ENCODE measurements at places on chromosomes 2 and 18.
A peak's percentile ranks its signal among the peaks of the same experiment; 100 is the strongest.

DNA sequence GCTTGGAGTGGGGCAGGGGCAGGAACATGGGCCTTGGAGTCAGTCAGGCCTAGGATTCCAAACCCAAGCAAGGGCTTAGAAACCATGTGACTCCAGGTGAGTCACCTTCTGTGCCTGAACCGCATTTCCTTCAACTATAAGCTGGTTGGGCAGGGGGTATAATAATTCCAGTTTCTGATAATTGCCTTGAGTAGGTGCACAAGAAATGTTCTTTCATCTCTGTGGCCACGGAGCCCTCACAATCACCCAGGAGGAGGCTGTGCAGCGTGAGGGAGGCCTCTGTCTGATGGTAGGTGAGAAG lies 112.1 kb upstream of the HAAO start:
- no peak for DNase-seq

- DNase-seq, result no peak
Observed at GRCh38 chr2:212540341-212540740, 1.7 kb upstream of the ERBB4 start.

DNA sequence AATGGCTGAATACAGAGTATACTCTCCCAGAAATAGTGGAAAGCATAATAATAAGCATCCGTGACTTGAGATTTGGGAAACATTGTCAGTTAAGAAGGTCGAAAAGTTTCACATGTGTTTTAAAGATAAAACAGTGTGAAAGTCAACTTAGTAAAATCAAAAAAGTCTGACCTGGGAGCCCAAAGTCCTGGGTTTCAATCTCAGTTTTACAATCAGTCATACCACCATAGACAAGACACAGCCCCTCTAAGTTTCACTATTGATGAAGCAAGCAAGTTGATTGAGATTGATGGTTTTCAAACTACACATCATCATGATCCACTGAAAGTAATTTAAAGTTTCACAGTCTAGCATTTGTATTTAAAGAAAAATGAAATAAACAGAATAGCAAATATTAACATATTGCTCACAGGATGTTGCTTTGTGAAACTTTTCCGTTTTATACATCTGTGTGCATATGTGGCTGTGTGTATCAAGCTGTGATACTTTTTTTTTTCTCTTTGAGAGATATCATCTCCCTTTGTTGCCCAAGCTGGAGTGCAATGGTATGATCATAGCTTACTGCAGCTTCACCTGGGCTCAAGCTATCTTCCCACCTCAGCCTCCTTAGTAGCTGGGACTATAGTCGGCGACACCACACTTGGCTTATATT lies 71.1 kb downstream of the PIK3C3 start:
- no peak for DNase-seq

- peak; percentile 59 for DNase-seq
Observed at GRCh38 chr2:198968545-198968944, 489.2 kb downstream of the SATB2 start.

DNA sequence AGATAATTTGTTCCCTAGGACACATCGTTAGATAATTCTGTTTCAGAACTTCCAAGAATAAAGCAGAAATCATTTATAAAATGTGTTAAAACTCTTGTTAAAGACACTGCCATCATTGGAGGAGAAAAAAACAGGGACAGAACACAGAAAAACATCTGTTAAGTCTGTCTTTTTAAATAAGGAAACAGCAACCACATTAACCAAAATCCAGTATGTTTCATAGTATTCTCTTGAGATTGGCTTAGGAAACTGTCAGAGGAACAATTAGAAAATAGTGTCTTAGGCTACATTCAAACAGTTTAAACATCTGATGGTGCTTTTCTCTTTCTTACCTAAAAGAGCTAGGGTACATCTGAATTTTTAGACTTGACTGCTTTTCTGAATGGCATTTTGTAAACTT lies 81.6 kb downstream of the PMS1 start:
- no peak for DNase-seq

DNA sequence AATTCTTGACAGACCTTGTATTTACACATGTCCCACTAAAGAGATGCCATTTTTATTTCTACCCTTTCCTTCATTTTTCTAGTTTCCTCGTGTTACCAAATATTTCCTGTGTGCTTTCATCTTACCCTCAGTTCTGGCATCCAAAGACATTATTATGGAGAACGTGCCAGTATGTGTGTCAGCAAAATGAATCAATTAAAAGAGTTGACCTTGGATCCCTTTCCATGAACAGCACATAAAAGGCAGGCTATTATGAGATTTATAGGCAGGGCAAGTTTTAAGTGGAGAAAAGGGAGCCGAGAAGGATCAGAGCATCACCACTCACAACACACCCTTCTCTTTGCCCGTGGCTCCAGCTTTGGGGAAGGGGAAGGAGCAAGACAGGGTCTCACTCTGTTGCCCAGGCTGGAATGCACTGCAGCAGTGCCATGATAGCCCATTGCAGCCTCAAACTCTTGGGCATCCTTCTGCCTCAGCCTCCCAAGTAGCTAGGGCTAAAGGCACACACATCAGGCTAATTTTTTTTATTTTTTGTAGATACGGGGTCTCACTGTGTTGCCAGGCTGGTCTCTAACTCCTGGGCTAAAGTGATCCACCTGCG lies 149.9 kb downstream of the GFPT1 start:
- DNase-seq, result no peak

DNA sequence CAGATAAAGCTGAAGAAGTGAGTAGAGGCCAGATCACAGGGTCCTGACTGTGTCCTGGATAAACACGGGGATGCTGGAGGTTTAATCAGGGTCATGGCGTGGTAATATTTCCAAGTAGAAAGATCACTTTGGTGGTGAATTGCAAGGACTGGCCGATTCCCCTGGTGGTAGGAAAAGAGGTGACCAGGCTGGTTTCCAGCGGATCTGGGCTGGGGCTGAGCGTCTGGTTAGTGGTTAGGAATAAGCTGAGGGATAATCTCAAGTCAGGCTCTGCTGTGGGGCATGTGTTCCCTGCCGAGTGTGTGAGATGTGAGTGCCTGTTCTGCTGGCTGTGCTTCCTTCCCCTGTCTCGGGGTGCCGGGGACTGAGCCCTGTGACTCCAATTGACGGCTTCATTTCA lies 484.0 kb downstream of the TSN start:
- DNase-seq, result no peak

DNA sequence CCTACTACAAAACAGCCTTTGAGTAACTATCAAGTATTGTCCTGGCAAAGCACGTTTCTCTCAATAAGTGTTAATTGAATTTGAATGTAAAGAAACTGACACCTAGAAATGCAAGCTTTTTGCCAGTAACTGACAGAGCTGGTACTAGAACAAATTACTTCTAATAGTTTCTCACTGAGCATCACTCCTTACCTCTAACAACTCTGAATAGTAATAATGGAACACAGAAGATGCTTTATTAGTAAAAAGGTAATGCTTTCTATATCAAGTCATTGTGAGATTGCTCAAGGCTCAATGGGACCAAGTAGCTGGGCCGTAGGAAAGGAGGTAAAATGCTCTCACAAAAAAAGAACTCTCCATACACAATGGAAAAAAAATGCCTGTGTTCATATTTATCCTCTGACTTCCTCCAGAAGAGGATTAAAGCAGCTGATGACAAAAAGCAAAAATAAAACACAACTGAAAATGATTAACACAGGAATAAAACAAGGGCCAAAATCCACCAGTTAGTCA lies 11.8 kb downstream of the RASGRP3 start:
- DNase-seq, result no peak

GRCh38 chr2:85247610-85248009 lies 80.2 kb downstream of the TGOLN2 start:
- no peak for DNase-seq

DNA sequence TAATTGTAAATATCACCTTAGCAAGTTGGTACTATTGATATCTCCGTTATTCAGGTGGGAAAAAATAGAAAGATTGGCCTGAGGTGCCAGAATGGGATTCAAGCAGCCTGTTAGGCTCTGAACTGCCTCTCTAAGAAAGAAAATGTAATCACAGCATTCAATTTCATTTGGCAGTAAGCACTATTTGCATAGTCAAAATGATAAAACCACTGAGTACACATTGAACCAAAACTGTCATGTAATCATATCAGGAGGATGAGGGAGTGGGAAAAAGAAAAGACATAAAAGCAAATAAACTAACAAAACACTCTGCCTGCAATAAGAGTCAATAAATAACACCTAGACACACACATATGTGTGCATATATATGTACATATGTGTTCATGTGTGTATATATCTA lies 103.9 kb upstream of the TACR1 start:
- DNase-seq, result no peak

- DNase-seq, result no peak
Observed at GRCh38 chr2:117832905-117833613, 18.6 kb downstream of the DDX18 start.

- no peak for DNase-seq
Observed at GRCh38 chr2:205034034-205034433, 488.8 kb downstream of the PARD3B start.

- DNase-seq, result no peak
Observed at GRCh38 chr2:176074919-176075425, 8.8 kb downstream of the EVX2 start.

GRCh38 chr18:3457261-3457724 lies 7.3 kb downstream of the TGIF1 start:
- DNase-seq, result no peak

- no peak for DNase-seq
Observed at GRCh38 chr2:236012155-236012554, 156.0 kb downstream of the GBX2 start.

GRCh38 chr2:105645031-105645937 lies 99.4 kb upstream of the NCK2 start:
- DNase-seq, result no peak

DNA sequence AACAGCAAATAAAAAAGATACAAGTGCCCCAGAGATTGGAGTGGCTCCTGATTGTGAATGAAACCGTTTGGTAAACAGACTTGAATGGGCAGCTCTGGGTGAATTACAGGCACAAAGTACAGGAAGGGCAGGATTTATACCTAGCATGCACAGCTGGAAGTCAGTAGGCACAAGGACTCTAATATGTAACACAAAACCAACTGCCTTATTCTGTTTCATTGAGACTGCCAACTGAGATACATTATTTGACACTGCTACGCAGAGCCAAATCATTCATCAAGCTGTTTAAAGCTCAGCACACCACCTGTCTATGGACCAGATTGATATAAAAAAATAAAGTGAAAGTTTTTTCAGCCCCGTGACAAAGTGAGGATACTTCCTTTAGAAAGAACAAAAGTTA lies 541.2 kb downstream of the NUP35 start:
- no peak for DNase-seq

GRCh38 chr2:241924069-241924908 lies 54.8 kb downstream of the RTP5 start:
- DNase-seq, result no peak

GRCh38 chr2:229425598-229425997 lies 154.5 kb upstream of the PID1 start:
- DNase-seq, result no peak

DNA sequence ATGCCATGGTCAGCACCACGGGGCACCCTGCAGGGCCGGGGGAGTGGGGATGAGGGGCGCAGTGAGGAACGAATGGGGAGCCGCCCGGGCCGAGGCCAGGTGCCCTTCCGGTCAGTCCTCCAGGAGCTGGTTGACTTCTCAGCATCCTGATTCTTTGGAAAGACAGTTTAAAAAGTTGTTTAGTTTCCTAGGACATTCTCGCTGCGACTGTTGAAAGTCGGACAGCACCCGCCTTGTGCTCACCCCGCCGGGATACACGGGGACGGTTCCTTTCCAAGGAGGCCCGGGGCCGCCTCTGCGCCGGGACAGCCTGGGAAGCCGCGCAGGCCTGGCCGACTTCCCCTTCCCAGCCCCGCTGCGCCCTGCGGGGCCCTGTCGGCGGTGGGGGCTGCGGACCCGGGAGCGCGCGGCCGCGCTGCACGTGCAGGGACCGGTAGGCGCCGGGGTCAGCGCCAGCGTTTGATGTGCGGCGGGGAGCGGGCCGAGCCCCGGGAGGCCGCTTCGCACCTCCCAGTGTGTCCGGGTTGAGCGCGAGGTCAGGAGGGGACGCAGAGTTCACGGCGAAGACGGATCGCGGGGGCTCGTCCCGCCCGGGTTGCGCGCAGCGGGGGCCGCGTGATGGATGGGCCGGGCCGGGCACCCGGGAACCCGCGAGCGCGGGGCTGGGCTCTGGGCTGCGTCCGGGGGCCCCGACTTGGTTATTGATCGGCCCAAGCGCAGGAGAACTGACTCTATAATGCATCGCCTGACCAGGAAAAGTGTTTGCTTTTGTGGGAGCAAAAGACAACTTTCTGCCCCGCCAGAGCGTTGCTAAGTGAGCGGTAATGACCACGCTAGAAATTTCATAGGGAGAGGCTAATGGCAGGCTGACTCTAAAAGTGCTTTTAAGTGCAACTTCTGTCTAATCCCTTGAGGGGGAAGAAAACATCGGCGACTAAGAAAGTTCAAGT lies 28.0 kb upstream of the SMIM21 start:
- no peak for DNase-seq

DNA sequence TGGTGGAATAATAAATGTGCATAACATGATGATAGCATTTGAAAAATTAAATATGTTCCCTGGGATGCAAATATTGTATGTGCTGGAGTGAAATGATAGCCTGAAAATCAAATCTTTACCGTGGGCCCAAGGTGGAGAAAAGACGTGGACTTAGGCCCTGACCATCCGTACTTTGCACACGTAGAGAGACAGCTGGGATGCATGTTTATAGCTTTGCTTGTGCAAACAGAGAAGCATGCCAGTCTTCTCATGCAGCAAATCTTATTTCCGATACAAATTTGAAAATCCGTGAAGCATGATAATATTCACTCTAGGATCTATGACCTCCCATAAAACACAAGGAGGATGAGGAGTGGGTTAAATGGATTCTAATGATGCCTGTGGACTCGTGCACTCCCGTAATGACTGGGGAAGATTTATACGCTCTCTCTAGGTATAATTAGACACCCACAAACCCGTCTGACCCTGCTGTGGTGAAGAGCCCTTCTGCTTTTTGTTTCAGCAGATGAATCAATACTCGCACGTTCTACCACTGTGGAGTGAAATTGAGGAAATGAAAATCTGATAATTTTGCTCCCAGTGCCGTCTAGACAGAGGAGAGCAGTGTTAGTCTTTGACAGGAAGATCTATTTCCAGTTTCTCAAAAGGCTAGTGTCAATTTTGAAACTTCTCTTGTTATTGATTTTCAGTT lies 810.3 kb upstream of the SALL3 start:
- no peak for DNase-seq

GRCh38 chr2:230267059-230267458 lies 41.5 kb downstream of the SP140 start:
- DNase-seq, result no peak

DNA sequence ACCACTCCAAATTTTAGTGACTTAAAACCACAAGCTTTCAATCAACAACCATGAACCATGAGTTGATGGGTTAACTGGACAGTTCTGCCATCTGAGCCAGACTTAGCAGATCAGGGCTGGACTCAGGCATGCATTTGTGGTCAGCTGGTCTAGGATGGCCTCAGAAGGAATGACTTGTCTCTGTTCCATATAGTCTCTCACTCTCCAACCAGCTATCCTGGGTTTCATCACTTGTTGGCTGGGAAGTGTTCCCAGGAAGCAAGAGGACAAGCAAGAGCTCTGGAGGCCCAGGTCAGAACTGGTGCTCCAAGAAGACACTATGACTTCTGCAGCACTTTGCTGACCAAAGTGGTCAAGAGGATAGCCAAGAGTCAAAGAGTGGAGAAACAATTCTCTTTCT lies 17.5 kb upstream of the MAP3K20 start:
- DNase-seq, result no peak

- no peak for DNase-seq
Observed at GRCh38 chr2:3324404-3325281, 53.0 kb downstream of the EIPR1 start.
